Mesenteric fat pad (tissue), 1 donor: ENCODE measurements at places on chromosomes 5 and 9. TPM values are rescaled to one million over a fixed set of nuclear protein-coding genes. Genes with fewer than 3 reads are reported as not detected.

The KCNT1 gene
- total RNA-seq, result 0.06 TPM

DNA sequence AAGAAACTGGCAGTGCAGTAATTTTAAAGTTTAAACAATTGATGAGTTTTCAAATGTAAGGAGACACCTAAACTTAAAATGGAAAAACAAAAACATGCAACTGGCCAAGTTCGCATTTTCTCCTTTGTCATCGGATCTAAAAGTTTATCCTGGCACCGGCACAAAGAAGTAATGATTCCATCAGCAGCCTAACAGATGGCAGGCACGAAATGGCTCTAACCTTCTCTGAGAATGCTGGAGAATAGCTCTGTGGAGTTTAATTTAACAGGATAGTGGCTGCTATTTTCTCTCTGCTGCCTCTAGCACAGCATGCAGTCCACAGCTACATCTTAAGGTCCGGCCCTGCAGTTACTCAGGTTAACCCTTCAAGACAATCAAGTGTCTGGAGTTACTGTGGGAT, 82.2 kb downstream of the PRELID2 start:
- DNase-seq, result no peak

The MEIKIN gene
- 1.0 TPM for total RNA-seq

DNA sequence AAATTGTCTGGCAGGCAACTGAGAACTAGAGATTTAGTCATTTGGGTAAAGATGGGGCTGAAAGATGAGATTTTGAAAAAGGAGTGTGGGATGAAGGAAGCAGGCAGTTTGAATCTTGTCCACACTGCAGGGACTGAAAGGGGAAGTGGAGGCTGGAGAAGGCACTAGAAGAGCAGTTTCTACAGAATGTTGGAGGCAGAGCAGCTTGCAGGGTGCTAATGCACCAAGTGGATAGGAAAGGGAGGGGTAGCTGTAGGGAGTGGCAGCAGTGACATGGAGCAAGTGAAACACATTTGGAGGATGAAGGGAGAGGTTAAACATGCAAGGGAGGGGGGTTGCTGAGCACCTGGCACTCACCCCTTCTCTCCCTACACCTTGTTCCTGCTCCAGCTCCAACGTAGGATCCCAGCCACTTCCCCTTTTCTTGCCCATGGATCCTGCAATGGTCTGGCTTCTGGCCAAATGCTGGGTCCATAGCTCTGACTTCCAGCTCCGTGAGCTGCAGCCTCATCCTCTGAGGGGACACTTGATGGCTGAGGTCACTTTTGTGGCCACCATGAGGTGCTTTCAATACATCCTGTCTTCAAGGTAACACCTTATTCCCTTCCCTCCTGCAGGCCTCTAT, 30.0 kb upstream of the FGD3 start:
- DNase-seq, result no peak

The CYLC2 gene
- not detected for total RNA-seq

- no peak for DNase-seq
Observed at GRCh38 chr5:15383469-15383868, 116.5 kb upstream of the FBXL7 start.

- peak; percentile 74 for DNase-seq
Observed at GRCh38 chr5:179128976-179129375, 68.8 kb downstream of the ZNF354C start.

DNA sequence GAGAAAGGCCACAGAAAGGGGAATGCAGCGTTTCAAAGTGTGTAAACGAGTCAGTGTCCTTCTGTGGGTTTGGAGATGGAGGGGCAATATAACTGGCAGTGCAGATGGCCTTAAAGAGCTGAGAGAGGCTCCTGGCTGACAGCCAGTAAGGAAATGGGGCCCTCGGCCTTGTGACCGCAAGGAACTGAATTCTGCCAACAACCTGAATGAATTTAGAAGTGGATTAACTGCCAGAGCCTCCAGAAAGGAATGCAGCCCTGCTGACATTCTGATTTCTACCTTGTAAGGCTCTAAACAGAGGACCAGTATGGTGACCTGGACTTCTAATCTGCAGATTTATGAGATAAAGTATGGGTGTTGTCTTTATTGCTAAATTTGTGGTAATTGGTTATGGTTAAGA, 17.5 kb upstream of the NREP start:
- no peak for DNase-seq

The N4BP3 gene
- total RNA-seq, result 2.4 TPM

- no peak for DNase-seq
Observed at GRCh38 chr5:138573949-138574670, 1.1 kb downstream of the HSPA9 start.

DNA sequence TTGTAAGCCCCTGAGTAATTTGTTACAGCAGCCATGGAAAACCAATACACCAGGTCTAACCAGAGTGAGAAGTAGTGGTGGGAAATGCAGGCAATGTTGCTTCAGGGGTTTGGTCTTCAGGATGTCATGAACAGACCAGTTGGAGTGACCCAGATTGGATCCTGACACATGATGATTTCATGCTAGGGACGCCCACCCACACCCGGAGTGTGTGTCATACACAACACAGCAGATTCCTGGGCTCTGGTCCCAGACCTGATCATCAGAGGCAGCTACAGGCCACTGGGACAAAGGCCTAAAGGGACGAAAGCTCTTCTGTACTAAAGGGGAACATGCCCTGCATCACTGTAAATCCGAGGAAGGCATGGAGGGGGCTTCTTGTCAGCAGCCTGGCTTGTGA, 194.2 kb downstream of the NSG2 start:
- no peak for DNase-seq

The EGFLAM gene
- total RNA-seq, result 132 TPM

DNA sequence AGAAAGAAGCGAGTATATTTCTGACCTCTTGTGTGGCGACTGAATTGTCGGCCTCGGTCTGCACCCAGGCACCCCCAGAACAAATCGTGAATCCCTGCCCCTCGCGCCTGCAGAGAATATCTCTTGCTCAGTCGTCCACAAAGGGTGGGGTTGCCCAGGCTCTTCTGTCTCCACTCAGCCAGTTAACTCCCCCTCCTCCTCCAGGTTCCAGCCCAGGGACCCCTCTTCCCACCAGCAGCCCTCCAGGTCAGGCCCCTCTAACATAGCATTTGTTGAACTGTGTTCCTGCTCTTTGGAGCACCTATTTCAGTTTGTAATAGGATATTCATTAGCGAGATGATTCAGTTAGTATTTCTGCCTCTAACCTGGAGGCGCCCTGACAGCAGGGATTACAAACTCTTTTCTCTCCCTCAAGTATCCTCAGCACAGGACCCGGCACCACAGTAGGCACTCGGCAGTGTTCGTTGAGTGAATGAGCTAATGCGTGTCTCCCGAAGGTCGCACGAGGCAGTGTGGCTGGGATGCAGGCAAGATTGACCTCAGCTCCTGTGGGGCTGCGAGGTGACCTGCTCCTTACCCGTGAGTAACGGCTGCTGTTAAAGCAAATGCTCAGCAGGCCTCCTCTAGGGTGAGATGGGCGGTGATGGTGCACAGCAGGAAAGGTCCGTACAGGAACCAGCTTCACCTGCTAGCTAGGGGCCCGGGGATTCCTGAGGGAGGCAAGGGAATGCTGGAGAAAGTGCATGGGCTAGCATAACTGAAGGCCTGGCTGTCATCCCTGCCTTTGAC, 25.8 kb downstream of the ZBTB34 start:
- no peak for DNase-seq

DNA sequence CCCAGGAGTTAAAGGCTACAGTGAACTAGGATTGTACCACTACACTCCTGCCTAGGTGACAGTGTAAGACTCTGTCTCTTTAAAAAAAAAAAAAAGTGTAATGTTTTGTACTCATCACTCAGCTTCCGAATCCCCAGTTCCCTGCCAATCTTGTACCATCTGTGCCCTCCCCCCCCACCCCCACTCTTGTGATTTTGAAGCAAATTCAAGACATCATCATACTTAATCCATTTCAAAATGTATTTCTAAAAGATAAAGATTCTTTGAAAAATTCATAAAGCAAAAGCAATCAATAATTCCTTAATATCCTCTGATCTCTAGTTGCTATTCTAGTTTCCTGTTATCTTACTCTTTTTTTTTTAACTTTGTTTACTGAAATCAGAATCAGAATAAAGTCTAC, 34.9 kb upstream of the HMCN2 start:
- no peak for DNase-seq

GRCh38 chr9:20559231-20559890, 62.9 kb downstream of the MLLT3 start:
- DNase-seq, result no peak

The NPR2 gene
- 23.2 TPM for total RNA-seq

The PCDHA7 gene
- total RNA-seq, result 0.22 TPM
